ENCODE measurements at places on chromosomes 16 and 17.

- no peak for DNase-seq
Observed at GRCh38 chr17:43671031-43671692, 9.4 kb upstream of the MEOX1 start.

- DNase-seq: peak; percentile 91
Observed at GRCh38 chr16:30409125-30410060, 2.0 kb downstream of the ZNF771 start.

DNA sequence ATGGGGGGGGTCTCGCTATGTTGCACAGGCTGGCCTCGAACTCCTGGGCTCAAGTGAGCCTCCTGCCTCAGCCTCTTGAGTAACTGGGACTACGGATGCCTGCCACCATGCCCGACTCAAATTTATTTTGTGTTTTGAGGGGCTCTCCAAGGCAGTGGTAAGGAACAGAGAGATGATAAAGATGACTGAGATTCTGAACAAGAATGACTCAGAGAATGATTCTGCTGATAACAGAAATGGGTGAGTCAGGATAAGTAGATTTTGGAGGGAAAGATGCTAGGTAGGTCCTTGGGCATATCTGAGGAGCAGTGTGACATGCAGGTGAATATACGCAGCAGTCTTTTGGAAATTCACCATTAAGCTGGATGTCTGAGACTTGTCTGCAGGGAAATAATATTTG is 2.6 kb downstream of the TMEM220 start:
- DNase-seq: no peak

GRCh38 chr17:17553217-17554195 is 38.0 kb downstream of the PEMT start:
- no peak for DNase-seq

DNA sequence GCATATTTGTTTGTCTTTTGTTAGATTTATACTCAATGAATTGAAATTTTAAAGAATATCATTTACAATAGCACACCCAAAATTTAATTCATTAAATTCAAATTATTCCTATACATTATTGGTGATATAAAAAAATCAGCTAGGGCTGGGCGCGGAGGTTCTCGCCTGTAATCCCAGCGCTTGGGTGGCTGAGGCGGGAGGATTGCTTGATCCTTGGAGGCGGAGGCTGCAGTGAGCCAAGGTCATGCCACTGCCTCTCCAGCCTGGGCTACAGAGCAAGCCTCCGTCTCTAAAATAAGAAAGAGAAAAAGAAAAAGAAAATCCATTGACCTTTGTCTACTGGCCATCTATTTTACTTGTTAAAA is 4.5 kb upstream of the PRDM7 start:
- DNase-seq: no peak

DNA sequence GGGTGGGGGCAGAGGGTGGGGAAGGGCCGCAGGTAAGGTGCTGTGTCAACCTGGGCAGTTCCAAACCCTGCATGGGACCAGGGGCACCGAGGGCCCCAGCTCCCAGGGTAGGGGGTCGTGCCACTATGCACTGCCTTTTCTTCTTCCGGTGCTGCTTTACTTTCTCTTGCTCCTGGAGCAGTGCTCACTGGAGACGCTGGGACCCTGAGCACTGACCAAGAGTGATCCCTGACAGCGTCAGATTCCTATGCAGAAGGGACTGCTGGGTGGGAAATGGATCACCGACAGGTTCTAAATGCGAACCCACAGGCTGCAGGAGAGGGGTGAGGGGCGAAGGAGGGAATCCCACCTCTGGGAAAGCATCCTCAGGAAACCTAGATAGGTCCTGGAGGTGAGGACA is 470.1 kb downstream of the SOX9 start:
- DNase-seq: no peak

DNA sequence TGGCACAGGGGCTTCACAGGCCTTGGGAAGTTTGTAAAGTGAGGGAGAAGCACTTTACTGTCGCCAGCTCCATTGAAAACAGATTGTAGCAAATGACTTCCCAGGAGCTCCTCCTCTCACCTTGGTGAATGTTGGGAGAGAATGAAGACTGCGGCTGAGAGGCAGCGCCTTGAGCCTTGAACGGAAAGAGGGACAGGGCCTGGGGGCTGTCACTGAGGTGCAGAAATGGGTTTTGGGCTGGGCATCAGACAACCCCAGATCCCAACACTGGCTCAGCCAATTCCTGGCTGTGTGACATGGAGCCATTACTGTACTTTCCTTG is 603 bp upstream of the MRTFB start:
- DNase-seq: no peak

GRCh38 chr17:58630883-58631522 is 60.8 kb downstream of the TEX14 start:
- DNase-seq: peak; percentile 71

Data from coronary artery (tissue), 2 donors.